ENCODE measurements at places on chromosomes 5 and 9.

DNA sequence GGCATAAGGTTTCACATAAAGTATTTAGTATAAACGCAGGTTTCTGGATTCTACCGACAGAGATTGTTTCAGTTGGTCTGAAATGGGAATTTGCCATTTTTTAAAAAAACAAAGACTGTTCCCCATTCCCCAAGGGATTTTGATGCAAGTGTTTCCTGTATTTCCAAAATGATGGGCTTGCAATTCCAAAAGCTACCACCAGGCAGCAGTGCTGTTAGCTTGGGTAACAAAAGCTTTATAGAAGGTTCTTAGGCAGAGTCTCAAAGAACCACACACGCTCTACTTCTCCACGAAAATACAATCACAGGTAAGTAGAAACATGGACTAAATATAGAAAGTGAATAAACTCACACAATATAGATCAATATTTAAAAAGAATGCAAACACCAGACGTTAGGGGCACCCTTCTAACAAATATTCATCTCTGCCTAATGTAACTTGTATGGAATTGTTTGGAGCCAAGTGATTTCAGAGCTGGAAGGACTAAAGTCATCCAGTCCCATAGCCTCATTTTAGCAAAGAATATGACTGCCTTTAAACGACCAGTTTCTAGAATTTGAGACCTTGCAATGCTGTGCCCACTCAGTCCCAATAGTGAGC is 154.3 kb downstream of the SPOCK1 start:
- peak; percentile 66 for DNase-seq

GRCh38 chr9:95132366-95133324 is 184.9 kb downstream of the FANCC start:
- DNase-seq = peak; percentile 66

DNA sequence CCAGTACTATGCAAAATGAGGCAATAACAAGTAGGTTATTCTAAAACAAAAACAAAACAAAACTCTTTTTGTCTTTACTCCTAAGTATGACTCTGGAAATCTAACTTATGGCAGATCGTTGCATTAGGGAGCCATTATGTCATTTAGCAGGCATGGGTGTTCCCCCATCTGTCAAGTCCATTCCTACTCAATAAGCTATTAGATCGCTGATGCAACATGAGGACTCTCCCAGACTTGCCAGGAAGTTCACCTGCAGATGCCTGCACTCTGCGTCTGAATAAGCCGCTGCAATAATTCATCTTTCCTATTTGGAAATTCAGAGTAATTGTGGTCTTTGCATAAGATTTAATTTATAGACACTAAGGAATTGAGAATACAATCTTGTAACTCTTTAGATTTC is 585.0 kb downstream of the KIF4B start:
- DNase-seq = no peak

- peak; percentile 85 for DNase-seq
Observed at GRCh38 chr9:86126998-86127972, 27.9 kb upstream of the GOLM1 start.

- DNase-seq = peak; percentile 3
Observed at GRCh38 chr5:112417931-112418658, 982 bp downstream of the EPB41L4A start.

DNA sequence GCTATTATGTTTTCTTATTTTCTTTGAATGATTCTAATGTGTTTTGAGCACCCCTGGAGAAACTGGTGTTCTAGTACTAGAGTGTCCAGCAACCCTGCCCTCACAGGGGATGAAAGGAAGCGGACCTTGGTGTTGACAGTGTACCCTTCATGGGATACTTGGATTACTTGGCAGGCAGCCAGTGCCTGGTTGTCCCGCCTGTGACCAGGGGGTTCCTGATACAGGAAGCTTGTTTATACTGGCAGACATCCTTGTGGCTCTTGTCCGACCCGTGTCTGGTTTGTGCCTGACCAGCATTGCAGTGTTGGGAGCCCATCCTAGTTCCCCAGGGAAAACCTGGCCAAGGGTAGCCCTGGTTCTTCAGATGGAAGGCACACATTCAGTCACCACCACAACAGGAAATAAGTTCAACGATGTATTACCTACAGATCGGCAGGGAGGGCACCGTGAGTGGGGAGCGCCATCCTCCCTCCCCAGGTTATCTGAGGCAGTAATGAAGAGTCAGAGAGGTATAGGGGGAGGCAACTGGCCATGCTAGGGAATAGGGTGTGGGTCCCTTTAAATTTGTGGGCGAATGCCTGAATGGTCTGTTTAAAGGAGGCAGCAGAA is 47.3 kb downstream of the CACNA1B start:
- no peak for DNase-seq

- DNase-seq = no peak
Observed at GRCh38 chr9:77772646-77773045, 124.5 kb upstream of the GNA14 start.

- peak; percentile 46 for DNase-seq
Observed at GRCh38 chr5:67581203-67581602, 384.6 kb upstream of the CD180 start.

DNA sequence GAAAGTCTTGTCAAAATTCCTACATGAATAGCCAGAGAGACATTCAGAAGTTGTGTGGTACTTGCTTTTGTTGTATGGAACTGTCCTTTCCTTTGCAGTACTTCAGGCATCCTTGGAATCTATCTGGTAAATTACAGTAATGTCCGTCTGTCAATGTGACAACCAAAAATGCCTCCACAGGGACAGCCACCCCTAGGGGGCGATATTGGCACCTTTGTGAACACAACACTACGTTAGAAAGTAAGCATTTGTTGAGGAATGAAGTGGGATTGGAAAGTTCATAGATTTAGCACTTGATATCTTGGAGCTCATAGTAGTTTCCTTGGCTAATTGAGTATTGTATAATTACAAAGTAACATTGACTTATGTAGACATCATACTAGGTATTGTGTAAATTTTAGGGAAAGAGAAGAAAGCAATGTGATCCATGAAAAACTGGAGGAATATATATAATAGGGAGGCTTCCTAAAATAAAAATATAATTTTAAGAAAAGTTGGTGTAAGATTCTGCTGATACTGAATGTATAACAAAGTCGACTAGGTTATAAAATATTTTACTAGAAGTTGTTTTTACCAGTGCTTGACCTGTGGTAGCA is 32.7 kb downstream of the TMEFF1 start:
- peak; percentile 63 for DNase-seq

DNA sequence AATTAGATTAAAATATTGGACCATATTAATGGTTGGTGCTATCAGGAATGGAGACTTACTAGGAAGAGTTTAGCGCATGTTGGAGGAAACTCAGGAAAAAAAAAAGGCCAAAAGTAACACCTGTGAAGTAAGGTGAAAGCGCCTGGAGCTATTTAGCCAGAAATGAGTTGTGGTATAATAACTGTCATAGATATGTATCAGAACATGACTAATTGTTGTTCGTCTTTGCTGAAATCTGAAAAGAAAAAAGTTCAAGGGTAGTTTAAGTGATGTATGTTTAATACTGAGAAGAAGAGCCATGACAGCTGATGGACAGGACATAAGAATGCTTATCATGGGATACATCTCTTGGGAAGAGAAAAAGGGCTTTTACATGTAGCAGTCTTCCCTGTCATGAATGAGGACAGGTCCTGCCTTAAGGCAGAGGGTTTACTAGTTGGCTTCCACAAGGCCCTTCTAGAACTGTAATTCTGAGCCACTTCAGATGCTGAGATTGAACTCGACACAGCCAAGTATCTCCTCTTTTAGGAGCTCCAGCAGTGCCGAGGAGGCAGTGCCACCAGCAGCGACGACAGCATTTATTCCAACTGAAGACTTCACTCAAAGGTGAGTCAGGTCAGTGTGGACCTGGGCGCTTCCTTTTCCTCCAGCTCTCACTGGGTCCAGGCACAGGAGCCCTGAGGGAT is 940 bp upstream of the CAMK4 start:
- DNase-seq = peak; percentile 2

- DNase-seq = peak; percentile 44
Observed at GRCh38 chr5:75367401-75367800, 30.4 kb downstream of the HMGCR start.

GRCh38 chr5:83921666-83922193 is 201.1 kb upstream of the HAPLN1 start:
- DNase-seq = peak; percentile 83

- DNase-seq = no peak
Observed at GRCh38 chr5:115809946-115810345, 6.5 kb downstream of the CDO1 start.

- DNase-seq = peak; percentile 5
Observed at GRCh38 chr5:37966871-37967270, 127.0 kb upstream of the GDNF start.

GRCh38 chr5:176535101-176535663 is 2.0 kb downstream of the RNF44 start:
- DNase-seq = no peak

DNA sequence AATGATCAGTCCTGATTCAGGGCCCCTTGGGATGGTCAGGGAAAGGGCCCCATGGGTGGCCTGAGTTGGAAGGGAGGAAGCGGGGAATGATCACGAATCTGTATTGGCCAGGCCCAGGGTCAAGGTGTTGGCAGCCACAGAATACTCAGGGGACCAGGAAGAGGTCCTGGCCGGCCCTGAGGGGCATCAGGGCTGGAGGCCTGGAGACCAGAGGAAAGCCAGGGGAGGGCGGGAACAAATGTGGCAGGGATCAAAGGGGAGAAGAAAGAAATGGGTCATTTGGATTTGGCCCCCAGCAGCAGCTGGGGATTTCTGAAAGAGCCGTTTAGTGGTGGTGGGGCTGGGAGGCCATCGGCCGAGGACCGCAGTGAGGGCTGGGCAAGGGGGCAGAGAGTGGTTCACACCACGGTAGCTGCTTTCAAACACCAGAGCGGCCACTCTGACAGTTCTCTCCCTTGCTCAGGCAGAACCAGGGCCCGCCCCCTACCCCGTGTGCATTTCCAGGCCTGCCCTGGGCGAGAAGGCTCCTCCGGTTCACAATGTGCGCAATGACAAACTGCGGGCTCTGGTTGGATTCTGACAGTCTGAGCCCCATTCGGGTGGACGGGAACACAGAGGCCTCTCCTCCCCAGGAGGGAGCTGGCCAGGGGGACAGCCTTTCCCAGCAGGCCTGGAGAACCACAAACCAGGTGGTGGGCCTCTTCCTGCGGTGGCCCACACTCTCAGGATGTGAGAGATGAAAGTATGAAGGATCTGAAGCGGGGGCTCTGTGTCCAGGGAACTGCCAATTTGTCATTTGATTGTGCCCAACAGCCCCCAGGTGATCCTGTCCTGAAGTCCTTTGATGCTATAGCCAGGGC is 220.3 kb upstream of the IER5L start:
- DNase-seq = no peak

DNA sequence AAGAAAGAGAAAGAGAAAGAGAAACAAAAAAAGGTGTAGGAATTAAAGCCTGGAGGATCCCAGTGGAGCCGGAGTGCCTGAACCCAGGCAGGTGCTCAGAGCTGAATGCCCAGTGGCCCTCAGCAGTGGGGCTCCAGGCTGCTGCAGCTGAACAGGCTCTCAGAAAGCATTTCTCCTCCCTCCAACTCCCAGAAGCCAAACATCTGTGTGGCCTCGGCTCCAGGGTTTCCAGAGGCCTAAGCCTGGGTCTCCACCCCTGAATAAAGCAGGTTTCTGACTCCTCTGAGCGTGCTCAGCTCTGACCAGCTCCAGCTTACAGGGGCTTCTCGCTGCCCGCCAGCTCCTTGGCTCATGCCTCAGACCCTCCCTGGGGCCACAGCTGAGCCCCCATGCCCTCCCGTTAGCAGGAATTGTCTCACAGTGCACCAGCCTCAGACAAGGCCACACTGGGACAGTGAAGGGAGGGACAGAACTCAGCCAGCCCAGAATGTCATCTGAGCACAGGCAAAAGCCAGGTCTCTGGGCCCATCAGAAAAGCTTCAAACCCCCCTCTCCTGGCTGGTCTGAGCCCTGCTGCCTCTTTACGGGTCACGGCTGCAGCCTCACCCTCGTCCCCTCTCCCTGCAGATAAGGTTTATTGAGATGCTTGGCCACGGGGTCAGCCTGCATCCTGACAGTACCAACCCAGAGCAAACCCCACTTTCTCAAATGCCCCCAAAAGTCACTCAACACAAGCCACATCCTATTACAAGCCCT is 114.4 kb upstream of the PPP1R26 start:
- DNase-seq = no peak

DNA sequence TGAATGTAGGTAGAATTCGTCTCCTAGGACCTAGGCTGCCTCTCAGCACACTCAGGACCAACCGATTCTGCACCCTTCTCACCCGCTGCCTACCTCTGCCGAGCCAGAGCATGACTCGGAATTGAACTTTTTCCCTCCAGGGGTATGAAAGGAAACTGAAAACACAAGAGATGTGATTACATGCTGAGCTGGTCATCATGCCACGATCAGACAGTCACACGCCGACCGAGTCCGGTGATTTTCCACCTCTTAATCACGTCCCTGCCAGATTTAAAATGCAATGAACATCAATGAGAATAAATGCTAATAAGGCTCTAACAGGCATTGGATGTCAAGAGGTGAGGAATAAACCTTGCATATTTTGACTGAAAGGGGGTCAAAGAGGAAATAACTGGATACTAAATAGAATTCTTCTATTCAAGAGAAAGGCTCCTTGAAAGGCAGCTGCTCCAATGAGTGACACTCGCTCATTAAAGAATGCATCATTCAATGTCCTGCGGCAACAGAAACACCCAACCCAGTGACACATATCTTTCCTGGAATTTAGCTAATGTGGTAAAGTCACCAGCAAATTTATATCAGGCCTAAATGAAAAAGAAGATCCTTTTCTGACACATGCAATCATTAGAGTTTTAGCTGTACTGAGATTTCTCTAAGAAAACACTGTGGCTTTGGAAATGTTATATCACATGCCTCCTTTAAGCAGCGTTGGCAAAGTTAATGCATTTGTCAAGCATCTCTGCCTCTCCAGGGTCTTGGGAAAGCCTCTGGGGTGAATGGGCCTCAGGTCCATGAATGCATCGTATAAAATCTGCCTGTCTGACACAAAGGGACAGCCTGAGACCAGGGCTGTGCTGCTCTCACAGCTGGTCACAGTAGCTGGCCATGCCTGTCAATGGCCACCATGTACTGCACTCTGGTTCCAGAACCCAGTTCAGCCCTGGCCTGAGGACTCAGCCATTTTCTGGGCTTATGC is 128.7 kb downstream of the SPOCK1 start:
- DNase-seq = peak; percentile 75

DNA sequence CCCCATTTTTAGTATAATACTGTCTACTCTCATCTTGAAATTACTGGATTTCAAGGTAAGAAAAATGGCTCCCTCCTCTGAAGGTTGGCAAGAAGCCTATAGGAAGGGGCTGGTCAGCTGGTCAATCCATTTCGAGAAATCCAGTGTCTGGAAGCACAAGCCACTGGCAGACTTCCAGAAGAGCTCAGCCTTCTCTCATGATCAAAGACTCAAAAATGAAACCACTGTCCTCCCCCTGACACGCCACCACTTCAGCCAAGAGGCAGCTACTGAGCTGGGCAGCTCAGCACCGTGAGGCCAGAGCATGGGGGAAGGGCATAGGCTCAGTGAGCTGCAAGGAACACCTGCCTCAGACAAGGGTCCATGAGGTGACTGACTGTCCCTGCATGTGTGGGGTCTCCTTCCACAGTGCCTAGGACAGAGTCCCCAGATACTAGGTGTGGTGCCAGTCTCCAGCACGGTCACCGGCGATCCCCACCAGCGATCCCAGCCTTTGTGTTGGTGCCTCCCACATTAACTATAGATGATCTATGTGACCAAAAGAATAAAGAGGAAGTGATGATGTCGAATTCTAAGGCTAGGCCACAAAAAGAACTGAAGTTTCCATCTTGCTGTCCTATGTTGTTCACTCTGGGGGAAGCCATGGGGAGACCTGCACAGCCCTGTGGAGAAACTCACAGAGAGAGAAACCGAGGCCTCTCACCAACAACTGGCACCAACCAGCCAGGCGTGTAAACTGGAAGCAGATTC is 100.1 kb upstream of the LRRTM2 start:
- peak; percentile 69 for DNase-seq

- peak; percentile 74 for DNase-seq
Observed at GRCh38 chr5:108386345-108387061, 4.6 kb upstream of the FBXL17 start.

All from fibroblast of skin of right biceps (primary cell).